ENCODE measurements at places on chromosomes 5 and 9.

DNA sequence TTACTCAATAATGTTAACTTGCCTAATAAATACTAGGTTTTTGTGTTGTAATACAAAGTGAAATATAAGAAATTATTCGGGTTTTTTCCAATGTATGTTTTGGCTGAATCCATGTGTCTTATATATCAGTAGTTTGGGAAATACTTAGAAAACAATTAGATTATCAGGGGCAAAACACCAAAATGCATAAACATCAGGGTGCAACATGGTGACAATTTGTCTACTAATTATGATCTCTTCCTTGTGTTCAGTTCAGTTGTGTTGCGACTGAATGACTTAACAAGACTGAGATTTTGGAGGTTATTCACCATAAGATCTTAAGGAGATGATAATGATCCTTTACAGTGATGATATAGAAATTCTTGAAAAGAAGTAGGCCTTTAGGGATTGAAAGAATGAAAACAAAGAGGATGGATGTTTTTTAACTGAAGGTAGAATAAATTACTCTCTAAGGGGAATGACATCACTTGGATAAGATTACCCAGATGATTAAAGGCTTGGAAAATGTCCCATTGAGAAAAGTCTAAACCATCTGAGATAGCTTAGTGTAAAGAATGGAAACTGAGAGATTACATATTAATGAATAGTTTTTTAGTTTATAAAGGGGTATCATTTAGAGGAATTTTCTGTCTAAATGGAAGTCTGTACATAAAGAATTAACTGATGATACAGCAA is 415.8 kb downstream of the SPATA31D1 start:
- no peak for DNase-seq

DNA sequence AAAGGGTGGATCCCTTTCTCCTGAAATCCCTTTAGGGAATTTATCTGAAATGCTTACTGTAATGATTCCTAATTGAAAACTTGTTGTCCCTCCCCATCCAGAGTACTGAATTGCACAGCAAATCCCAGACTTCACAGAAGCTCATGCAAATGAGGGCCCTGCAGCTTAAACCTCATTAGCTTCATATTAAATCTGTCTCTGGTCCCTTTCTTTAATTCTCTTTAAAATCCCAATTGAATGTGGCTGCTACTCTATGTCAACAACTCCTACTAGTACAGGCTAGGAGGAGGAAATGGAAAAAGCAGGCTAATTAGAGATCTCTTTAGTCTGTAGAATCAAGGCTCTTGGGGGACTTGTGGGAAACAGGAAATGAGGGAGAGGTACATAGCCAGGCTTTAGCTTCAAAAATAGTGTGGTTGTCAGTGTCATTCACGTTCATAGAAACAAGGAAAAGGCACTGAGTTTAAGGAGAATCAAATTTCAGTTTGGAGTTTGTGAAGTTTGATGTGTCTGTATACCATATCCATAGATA is 191.3 kb upstream of the PRDM9 start:
- DNase-seq, result no peak

- no peak for DNase-seq
Observed at GRCh38 chr9:19342947-19343346, 37.1 kb downstream of the RPS6 start.

- no peak for DNase-seq
Observed at GRCh38 chr9:89605465-89606048, 745 bp downstream of the GADD45G start.

- no peak for DNase-seq
Observed at GRCh38 chr5:166772770-166773169, 1518.7 kb upstream of the WWC1 start.

DNA sequence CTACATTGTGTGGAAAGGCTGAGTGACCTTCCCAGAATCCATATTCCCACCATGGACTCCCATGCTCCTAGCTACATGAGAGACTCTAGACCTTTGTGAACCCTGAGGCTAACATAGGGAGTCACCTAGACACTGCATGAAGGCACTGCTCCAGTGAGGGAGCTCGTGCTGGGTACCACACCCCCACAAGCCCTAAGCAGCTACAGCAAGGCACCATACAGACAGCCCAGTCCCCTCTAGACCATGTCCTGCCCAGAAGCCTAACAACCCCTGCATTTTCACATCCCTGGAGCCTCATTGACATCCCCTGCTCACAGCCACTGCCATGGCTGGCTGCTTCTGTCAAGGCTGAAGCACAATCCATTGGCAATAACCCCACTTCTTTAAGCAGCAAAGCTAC is 176.5 kb upstream of the CTNND2 start:
- DNase-seq, result no peak

- no peak for DNase-seq
Observed at GRCh38 chr5:154771383-154771901, 16.3 kb downstream of the LARP1 start.
